GM12878 (cell line): ENCODE measurements at places on chromosomes 2 and 18. TPM values are rescaled to one million over a fixed set of nuclear protein-coding genes. Genes with fewer than 3 reads are reported as not detected.

DNA sequence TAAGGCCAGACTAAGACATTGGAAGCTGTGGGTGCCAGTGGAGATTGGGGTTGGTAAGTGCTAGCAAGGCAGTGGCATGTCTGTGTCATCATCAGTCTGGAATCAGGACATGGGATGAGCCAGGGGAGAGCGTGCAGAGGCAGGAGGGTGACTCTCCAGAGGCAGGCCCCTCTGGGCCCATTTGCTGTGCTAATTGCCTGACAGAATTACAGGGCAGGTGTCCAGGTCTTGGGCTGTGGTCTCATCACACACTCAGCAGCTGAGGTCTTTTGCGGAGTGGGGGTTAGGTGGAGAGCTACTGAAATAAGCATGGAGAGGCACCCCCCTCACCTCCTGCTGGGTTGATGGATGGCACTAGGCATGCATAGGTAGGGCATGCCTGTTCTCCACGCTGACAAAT, 57.4 kb downstream of the CELF4 start:
- DNase-seq = no peak

Gene CFAP65
- not detected in 2 replicates for total RNA-seq

DNA sequence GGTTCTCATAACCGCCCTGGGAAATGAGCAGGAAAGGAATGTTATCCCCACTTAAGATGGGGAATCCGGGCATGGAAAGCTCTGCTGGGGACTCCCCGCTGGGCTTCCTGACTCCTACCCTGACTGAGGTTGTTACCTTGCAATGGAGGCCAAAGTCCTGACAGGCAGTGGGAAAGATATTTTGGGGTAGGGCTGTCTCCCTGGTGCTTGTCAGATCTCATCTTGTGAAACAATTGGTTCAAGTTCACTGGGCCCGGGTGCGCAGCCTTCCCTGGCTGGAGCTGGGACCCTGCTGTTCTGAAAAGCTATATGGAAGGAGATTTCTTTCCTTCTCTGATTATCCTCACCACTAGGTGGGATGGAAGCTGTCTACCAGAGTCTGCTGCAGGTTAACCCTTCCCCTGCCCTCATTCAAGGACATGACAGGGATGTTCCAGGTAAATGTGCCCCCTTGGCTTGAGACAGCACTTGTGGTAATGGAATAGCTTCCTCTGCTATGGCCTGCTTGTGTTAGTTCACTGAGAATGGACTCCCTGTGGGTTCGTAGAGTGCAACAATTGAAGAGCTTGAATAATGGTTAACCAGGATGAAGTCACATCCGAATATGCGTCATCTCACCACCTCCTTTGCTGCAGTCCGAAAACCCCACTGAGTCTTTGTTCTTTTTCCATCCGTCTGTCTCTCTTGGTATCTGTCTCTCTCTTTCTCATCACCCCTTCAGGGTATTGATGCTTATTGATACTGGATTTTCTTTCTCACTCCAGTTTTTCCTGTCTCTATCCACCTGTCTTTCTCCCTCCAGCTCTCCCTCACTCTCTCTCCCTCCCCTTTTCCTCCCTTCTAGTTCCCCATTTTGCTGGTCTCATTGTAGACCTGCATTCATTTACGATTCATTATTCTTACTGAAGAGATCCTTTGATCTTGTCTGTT, 67.8 kb upstream of the EPAS1 start:
- DNase-seq = peak; percentile 89

Gene CHRNG
- not detected in 2 replicates for total RNA-seq

Gene GKN2
- not detected in 2 replicates for total RNA-seq

Gene CPS1
- 0.77 and 1.0 TPM in 2 replicates for total RNA-seq

DNA sequence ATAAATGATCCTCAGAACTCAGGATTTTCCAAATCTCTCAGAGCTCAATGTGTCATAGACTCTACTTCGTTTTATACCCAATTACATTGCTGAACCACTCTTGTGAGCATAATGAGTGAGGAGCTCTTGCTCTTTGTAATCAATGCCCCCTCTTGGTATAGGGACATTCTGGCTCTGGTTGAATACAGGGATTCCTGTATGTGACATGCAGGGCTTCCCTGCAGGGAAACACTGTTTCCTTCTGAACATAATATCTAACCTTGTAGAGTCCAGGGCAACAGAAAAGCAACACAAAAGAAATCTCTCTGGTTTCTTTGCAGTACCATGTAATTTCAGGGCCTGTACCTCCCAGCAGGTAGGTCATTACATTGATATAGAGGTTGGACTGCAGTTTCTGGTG, 101.5 kb downstream of the CPS1 start:
- no peak for DNase-seq
